ENCODE measurements at places on chromosomes 7 and 10.
A peak's percentile ranks its signal among the peaks of the same experiment; 100 is the strongest.

GRCh38 chr10:86545101-86545500 lies 23.5 kb upstream of the WAPL start:
- no peak for DNase-seq

DNA sequence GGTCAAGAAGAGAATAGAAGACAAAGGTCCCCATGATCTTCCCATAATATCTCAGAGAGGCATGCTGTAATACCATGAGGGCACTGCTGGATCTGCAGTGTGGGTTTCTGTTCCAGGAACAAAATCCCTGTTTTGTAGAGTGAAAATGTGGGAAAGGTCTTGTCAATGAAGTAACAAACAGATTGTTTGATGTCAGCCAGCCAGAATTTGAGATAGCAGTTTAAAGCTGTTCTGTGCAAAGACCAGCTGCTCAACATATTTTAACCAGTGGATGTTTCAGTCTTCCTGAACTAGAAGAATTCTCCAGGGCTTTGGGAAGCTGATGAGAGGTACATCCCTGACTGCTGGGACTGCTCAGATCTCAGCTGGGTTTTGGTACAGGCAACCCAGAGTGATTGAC lies 1012.5 kb downstream of the DNAJB9 start:
- DNase-seq = no peak

DNA sequence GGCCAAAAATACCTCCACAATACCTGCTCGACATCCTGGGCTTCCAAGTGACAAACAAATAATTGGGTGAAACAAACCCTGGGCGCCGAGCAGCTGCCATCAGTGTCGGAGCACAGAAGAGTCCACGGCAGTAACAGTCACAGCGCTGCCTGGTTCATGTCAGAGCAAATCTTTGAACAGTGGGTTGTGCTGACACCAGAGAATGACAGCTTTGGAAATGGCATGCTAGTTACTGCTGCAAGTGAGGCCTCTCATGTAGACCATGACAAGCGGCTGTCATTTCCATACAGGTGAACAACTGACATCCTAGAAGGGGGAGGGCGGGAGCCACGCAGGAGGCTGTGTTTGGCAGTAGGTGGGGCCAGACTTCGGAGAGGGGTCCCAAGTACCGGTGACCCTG lies 420.5 kb upstream of the GALNT17 start:
- DNase-seq = no peak

DNA sequence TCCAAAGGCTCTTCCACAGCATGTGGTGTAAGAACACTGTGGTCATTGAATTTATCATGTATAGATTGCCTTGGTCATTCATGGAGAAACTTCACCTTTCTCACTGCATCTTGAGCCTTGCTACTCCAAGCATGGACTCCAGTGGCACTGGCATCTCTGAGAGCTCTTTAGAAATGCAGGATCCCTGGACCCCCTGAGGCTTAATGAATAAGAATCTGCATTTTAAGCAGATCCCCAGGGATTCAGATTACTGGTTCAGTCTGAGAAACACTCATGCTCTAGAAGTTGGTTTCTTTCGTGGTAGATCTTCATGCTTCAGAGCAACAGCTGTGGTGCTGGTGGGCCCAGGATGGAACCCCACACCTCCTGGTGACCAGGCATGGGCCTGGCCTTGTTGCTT lies 63.2 kb downstream of the CFAP58 start:
- DNase-seq = no peak

DNA sequence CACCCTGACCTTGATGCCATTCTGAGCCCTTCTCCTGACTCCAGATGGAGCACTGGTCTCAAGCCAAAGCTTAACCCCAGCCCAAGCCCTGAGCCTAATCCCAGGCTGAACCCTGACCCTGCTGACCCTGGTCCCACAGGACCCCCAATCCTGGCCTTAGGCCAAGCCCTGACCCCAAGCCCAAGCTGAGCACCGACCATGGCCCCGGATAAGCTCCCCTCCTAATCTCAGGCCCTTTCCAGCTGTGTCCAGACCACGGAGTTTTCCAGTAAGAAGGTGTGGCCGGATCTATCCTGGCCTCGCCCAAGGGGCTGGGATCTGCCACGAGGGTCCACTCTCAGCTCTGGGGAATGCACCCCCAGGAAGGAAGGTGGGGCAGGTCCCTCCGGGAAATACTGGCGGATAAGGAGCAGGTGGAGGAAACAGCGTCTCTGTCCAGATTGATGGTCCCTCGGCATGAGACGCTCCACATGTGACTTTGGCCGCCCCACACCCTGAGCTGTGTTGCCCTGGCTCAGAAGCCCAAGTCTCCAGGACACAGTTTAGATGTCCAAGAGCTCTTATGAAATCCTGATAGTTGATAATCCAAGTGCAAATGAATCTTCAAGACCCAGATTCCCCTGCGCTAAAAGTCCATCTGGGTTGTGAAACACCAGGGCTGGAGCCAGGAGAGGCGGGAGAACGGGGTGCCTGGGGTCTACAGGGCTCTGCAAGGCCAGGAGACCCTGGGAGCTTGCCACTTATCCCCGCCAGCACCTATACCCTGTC lies 10.4 kb downstream of the ELN start:
- DNase-seq = no peak

DNA sequence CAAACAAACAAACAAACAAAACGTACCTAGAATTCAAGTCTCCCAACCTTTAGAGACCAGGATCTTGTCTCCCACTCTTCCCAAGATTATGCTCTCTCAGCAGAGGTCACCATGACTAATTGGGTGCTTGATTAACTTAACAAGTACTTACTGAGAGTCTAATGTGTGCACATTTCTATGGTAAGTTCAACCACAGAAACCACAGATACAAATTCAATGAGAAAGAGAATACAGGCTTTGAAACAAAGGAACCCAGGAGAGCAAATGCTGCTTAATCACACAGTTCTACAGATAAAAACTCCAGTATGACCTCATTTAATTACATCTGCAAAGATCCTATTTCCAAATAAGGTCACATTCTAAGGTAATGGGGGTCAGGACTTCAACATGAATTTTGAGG lies 142.8 kb downstream of the DNAJC1 start:
- peak; percentile 72 for DNase-seq

DNA sequence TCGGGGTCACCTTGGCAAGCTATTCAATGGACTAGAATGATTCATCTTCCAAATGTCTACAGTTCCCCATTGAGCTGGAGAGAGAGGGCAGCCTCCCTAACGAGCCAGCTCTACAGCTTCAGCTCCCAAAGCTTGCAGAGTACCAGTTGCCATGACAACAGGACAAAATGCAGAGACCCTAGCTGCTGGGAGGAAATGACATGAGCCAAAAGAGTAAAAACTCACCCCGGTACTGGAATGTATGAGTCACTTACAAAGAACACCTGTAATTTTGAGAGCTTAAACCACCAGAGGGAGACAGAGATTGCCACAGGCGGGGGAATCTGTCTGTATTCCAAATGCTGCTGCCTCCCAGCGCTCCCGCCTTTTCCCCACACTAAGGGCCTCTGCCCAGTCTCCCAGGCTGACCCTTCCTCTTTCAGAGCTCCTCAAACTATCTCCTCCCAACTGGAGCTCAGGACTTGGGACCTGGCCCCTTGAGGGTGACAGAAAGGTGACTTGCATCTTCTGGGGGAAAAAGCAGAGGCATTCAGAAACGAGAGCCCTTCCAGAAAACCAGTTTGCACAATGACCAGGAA lies 95.5 kb downstream of the CUL2 start:
- peak; percentile 72 for DNase-seq

DNA sequence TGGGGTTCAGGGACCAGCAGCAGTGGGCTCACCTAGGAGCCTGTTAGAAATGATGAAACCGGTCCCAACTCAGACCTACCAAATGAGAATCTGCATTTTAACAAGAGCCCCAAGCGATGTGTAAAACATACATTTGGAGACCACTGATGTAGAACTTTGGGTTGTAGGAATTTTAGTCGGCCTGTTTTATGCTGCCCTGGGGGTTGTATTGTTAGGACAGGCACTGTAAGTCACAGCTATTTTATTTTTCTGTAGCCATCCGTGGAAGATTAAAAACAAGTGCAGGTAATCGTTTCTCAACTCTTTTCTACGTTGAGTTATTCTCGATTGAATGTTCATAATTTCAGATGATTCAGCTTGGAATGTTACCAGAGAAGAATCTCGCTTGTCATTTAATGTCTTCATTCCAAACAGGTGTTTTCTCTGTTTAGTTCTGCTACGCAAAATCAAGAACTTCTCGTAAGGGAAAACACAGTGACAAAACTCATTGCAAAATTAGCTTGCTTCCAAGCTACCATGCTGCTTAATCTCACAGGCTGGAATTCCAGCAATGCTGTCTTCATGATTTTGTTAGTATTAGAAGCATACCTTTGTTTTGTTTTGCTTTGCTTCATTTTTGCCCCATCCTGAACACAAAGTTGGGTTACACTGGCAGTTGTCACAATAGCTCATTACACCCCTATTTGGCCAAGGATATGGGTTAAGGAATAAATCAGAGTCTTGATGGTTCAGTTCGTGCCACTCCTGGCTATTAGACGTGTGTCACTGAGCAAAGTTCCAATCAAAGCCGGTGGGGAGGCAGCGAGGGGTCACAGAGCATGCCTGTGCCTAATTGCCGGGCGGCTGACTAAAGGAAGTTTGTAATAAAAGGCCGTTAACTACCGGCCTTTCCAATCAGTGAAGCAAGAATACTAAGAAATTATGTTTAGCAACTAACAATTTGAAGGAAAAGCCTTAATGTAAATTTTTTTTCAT lies 676.9 kb downstream of the GATA3 start:
- DNase-seq = no peak

- DNase-seq = peak; percentile 22
These were observed 140.4 kb upstream of the MAGI2 start for GRCh38 chr7:79593866-79594301.

DNA sequence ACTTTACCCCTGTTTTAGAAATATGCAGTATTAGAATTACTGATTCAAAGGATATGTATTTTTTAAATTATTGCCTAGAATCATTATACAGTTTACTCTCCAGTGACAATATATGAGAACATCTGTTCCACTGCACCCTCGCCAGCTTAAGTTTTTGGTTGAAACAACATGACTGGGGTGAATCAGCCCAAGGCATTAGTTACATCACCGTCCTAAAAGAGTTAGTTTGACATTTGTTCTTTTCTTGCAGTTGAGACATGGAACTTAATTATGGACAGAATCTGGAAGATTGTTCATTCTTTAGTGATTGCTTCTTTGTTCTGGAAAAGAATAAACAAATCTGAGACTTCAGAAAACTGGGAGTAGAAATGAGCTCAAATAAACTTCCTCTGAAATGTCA lies 167.3 kb upstream of the DKK1 start:
- no peak for DNase-seq

DNA sequence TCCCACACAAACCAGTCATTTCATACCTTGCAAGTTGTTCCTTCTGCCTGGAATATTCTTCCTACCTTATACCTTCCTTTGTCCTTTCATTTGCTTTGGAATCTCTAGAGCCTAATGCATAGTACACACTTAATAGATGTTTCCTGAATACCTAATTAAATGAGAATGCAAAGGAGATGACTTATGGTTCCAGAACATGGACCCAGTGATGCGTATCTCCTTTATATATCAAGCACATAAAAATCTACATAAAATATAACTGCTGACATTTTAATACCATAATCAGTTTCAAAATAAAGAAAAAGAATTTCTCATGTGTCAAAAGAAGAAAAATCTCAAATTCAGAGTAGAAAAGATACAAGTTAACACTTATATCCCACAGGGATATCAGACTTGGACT lies 110.6 kb upstream of the ASAH2 start:
- no peak for DNase-seq

- no peak for DNase-seq
These were observed 150.2 kb upstream of the EEPD1 start for GRCh38 chr7:36002900-36003299.

GRCh38 chr10:69089638-69090599 lies 2.0 kb downstream of the SRGN start:
- peak; percentile 27 for DNase-seq

- DNase-seq = no peak
These were observed 138.9 kb upstream of the KCNMA1 start for GRCh38 chr10:77776487-77776886.

DNA sequence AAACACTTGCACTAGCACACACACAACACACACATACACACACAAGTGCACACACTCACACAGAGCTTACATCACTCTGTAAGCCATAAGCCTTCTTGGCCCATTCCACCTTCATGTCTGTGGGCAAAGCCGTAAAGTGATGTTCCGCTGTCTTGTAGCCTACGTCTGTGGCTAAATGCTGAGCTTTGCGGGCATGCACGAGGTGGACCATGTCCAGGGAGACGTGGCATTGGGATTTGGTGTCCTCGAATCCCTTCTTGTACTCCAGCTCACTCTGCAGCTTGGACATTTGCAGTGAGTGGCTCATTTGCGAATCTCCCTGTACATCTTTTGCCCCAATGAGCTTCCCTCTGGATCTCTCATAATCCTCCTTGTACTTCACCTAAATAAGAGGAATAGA lies 42.0 kb downstream of the NRAP start:
- no peak for DNase-seq

GRCh38 chr7:96321031-96321657 lies 754 bp downstream of the SLC25A13 start:
- DNase-seq = peak; percentile 89

- DNase-seq = no peak
These were observed 58.6 kb downstream of the JAKMIP3 start for GRCh38 chr10:132124201-132124920.

DNA sequence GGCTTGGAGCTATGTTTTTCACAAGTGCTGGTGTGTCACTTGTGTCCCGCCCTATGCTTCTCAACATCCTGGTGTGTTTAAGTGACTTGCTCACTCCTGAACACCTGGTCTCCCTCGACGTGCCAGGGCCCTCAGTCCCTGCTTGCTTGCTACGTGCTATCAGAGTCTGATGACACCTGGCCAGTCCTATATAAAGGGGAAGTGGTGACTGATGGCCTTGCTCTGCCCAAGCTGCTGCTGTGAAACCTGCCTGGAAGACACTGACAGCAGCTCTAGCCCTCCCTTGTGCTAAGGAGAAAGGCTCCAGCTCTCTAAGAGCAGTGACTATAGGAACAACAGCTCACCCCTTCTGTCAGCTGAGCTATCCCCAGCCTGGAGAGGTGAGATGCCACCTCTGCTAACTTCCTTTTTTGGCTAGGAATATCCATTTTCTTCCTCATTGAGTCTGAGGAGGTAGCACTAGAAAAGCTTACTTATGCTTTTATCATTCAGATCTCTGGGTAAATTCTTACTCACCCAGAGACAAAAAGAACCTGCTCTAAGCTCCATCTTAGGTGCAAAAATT lies 77.2 kb upstream of the PLXNA4 start:
- no peak for DNase-seq

DNA sequence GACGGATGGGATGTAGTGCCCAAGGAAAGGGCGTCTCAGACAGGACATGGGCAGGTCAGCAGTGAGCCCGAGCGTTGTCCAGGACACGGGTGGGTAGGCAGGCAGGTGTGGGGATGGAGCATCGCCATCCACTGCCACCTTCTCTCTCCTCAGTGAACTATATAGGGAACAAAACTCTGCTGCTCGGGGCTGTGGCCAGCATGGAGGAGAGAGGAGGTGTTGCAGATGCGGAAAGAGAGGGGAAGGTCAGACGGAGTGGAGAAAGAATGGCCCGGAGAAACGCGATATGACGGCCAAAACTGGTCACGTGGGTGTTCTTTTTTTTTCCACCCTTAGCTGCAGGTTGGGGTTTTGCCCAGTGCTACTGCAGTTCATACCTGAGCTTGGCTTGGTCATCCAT lies 71.2 kb downstream of the GRID1 start:
- DNase-seq = no peak

- no peak for DNase-seq
These were observed 93.0 kb downstream of the ABLIM1 start for GRCh38 chr10:114565066-114565465.

All from amniotic epithelial cell (primary cell).